Right forelimb (tissue), 1 donor: ENCODE measurements at places on chromosomes 4 and X.

GRCh38 chr4:145852256-145852839 lies 86.3 kb downstream of the ZNF827 start:
- no peak for DNase-seq

DNA sequence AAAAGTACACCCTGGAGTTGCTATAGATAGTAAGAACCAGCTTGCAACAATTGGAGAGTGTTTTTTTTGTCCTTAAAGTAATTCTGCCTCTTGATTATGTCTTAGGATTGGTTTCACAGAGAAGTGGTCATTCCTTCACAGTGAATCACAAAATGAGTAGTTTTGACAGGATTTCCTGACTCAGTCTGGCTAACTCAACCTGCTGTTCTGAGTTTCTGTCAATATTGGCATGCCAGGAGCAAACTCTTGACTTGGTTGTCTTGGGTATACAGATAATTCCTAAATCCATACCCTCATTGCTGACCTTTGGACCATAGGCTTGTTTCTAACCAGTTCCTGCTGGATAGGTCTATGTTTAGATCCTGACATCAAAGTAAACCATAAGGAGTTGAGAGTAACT lies 9.4 kb downstream of the FHIP1A start:
- no peak for DNase-seq

GRCh38 chr4:35229021-35229420 lies 1015.3 kb downstream of the ARAP2 start:
- no peak for DNase-seq

GRCh38 chr4:39043861-39044363 lies 11.7 kb upstream of the TMEM156 start:
- DNase-seq = no peak

DNA sequence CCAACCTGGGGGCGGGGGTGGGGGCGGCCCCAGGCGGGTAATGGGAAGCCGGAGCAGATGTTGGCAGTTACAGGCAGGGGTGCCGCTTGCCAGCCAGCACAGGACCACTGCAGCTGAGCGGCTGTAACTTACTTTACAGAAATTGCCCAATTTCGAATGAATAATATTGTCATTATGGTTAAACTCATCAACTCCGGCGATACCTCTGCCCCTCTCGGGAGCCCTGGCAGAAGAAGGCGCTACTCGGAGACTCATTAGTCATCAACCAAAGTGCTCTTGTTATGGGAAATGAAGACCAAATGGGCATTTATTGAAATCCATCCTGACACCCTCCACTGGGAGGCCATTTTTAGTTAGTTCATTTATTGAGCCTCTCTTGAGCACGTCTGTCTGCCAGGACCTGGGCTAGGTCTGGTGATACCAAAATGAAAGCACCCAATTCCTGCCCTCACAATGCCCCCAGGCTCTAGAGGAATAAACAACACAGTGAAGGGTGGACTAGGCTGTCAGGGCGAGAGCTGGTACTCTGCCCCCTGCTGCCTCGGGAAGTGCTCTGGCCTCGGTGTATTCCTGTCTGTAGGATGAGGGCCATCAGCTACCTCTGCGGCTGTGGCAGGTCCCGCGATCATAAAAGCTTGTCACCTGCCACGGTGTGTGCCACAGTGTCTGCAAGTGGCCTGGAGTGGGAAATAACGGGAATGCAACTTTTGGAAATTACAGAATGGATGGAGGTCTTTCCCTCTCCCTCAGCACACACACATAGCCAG lies 159.1 kb upstream of the PSAPL1 start:
- no peak for DNase-seq

DNA sequence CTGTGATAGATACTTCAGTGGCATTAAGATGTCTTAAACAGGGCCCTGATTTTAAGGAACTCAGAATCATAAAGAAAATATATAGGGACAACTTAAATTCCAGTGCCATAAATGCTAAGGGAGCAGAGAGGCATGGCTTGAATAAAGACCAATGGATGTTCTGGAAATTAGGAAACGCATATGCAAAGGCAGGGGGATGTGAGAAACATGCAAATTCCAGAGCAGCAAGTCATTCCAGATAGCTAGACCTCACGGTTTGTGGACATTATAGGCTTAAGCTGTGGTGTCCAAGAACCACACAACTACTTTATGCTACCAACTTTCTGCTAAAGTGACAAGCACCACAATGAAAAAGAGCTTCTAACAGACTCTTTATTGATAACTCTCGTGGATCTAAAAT lies 132.6 kb upstream of the ANK2 start:
- DNase-seq = no peak

GRCh38 chr4:182264139-182264752 lies 21.0 kb downstream of the TENM3 start:
- DNase-seq = no peak

- DNase-seq = no peak
These were observed 571.0 kb upstream of the KLHL4 start for GRCh38 chrX:86946569-86946968.

- no peak for DNase-seq
These were observed 107.4 kb downstream of the DDIT4L start for GRCh38 chr4:100082852-100083251.

GRCh38 chrX:111244235-111244750 lies 26.0 kb downstream of the CAPN6 start:
- no peak for DNase-seq

DNA sequence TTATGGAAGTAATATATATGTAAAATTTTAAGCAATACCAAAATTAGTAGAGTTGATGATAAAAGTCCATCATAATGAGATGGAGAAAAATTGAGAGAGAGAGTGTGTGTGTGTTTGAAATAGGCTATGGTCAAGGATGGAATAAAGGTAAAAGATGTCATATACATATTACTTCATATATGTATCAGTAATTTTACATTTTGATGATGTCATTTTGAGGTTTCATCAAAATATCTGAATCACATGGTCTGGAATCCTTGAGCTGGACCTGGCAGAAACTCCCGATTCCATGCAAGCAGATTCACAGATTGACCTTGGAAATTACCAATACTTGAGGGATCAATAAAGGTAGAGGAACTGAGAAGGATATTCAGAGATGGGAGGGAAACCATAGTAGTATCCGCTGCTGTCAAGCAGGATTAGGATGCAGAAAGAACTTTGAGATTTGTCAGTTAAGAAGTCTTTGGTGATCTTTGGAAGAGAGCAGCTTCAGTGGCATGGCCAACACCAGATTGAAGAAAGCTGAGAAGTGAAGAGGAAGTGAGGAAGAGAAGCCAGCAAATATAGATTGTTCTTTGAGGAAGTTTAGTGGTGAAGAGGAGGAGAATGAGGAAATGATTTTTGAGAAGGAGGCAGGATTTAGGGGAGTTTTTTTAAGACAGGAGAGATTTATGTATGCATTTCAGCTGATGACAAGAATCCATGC lies 21.5 kb downstream of the DNAAF6 start:
- no peak for DNase-seq

DNA sequence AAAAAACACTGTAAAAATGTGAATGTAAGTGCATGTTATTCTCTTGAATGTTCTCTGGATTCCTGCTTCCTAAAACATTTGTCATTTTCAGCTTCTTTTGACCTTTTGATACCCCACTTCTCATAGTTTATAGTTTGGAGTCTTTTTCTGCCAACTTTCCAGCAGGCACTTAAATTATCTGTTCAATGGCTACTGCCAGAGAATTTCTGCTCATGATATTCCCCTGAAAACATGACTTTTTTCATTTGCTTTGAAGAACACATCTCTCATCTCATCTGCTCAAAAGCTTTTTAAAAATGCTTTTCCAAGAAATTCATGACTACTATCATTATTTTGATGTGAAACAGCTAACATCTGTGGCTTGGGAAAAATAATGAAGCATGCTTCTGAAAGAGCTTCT lies 269.7 kb upstream of the PCDH7 start:
- DNase-seq = no peak

GRCh38 chr4:53169695-53170617 lies 195.9 kb downstream of the SCFD2 start:
- no peak for DNase-seq

DNA sequence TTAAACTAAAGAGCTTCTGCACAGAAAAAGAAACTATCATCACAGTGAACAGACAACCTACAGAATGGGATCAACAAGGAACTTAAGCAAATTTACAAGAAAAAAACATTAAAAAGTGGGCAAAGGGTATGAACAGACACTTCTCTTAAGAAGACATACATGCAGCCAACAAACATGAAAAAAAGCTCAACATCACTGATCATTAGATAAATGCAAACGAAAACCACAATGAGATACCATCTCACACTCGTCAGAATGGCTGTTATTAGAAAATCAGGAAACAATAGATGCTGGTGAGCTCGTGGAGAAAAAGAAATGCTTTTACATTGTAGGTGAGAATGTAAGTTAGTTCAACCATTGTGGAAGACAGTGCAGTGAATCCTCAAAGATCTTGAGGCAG lies 27.8 kb downstream of the PAPSS1 start:
- DNase-seq = no peak

- DNase-seq = no peak
These were observed 39.2 kb downstream of the PRRG1 start for GRCh38 chrX:37388413-37388812.

DNA sequence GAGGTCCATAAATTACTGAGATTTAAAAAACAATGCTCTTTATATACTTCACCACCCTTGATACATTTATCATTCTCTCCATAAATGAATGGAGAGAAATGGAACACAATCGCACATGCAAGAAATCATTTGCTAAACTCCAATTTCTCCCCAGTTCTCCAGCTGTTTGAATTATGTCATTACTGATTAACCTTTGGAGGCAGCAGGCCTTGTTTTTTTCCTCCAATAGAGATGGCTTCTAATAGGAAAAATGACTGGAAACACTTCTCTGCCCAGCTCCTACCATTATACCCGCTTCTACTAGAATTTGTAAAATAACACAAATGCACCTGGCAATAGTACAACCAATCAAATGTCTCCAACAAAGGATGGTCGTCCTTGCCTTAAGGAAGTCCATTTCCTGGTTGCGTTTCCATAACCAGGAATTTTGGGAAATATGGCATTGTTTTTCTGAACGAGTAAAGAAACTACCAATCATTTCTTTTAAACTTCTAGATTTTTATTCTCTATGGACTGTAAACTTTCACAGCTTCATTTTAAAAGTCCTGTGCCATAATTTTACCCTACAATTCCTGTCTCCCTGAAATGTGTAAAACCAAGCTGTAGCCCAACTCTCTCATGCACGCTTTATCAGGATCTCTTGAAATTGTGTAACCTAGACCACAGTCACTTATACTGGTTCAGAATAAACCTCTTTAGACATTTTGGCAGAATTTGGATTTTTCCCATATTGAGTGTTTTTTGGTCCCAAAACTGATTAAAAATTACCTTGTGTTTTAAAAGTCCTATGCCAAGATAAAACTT lies 60.1 kb downstream of the APBB2 start:
- DNase-seq = no peak

DNA sequence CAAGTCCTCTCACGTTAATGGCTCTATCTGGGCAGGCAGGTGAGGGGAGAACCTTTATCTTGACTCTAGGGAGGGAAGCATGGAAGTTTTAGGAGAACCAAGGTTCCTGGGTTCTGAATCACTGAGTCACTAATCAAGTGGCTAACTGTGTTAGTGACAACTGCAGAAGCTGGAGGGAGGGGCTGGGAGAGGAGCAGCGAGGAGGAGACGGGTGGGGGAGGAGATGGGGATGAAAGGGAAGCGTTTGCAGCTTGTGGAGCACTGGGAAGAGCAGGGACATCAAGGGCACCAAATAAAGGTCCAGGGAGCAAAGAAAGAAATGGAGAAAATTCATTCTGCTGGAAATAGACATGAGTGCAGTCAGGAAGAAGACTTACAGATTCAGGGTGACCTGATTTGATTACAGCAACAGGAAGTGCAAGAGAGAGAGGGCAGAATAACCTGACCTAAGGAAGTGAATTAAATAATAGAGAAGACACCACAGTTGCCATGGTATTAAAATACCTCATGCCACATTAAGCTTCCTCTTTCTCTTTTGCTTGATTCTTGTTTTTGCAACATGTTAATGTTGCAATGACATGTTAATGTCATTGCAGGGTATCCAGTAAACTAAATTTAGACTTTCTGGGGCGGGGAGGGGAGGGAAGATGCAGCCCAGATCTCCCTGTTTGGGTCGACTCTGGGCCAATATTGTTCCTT lies 4.5 kb upstream of the SETD7 start:
- no peak for DNase-seq

DNA sequence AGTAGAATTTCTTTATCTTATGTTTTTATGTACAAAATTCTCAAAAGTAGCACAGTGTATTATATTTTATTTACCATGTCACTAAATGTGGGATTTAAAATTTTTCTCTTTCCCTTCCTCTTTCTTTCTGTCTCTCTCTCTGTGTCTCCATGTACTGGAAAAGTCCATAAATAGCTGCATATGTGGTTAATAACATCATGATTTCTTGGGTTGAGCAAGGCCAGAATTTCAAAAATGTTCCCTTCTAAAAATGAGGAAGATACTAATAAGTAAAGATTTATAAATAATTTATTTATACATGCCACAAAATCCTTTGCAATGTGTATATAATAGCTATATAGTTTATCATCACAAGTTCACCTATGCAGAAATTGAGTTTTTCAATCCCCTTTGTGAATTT lies 29.1 kb upstream of the DKK2 start:
- DNase-seq = no peak

GRCh38 chrX:15233416-15234015 lies 36.4 kb downstream of the ASB9 start:
- no peak for DNase-seq

DNA sequence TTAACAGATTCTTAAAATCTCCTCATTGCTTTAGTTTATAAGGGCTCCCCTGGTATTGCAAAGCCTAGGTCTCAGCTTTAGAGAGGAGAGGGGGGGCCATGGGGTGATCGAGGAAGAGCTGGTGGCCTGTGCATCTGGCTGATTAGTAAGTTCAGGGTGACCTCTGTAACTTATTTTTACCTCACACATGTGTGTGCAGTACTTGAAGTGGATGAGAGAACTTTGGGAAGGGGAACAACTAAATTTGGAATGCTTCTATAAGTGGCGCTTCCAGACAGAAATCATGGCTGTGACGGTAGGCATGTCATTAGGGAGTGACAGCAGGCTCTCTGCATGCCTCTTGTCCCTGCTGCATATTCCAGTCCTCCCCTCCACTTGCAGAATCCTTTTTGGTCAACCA lies 41.9 kb downstream of the FRAS1 start:
- DNase-seq = no peak

- no peak for DNase-seq
These were observed 189.0 kb downstream of the COX7B2 start for GRCh38 chr4:46720055-46720454.

GRCh38 chrX:24575496-24575895 lies 71.7 kb downstream of the PCYT1B start:
- no peak for DNase-seq

- DNase-seq = no peak
These were observed 45.3 kb downstream of the EVC start for GRCh38 chr4:5756271-5756670.

DNA sequence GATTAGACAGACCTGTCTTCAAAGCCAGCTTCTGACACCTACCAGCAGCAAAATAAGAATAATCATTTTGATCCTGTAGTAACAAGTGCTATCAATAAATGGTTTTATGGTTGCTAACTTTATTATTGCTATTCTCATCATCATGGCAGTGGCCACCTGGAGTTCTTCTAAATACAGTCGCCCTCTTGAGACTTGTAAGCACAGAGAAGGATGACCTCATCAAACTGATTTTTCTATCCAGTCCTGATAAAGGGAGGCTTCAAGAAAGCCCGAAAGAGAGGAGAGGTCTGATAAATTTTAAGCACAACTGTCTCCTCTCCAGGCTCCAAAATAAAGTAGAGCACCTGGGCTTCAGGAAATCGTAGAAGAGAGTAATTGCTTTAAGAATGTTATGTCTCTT lies 286.4 kb downstream of the USP46 start:
- no peak for DNase-seq
